ENCODE measurements at places on chromosomes 1 and 21. TPM values are rescaled to one million over a fixed set of nuclear protein-coding genes. Genes with fewer than 3 reads are reported as not detected.

DNA sequence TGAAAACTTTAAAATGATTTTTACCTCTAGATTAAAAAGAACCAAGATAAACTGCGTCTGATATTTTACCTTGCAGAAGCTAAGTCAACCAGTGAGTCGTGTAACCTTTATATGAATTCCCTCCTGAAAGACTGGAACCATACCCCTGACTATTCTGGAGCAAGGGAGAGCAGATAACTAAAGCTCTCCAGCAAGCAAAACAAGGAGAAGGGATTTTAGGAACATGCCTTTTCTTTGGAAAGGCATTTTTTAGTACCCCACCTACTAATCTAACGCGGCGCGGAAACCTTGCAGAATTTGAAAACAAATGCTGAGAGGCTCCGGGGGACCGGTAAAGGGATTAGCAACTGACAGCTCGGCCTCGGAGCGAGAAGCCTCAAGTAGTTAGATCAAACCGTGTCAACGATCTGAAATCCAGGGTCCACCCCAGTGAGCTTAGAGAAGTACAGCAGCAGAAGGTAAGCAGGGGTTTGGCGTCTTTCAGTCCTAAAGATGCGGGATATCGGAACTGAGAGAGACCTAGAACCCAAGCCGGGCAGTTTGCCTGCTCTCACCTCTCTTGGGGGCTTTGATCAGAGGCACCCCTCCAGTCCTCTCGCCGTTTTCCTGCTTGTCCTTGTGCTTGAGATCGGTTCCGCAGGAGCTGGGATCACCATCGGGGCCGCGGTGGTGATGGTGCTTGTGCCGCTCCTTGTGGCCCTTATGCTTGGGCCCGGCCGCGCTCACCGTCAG, 954 bp downstream of the RSBN1 start:
- DNase-seq: peak; percentile 54

GRCh38 chr1:72060466-72061245, 221.7 kb downstream of the NEGR1 start:
- DNase-seq: no peak

- DNase-seq: no peak
Measured at GRCh38 chr1:193070942-193071341, 11.5 kb downstream of the RO60 start.

GRCh38 chr21:42973309-42973990, 912 bp upstream of the PKNOX1 start:
- DNase-seq: peak; percentile 17

- DNase-seq: no peak
Measured at GRCh38 chr1:219188331-219188803, 14.7 kb downstream of the LYPLAL1 start.

The HPCAL4 gene
- 0.92 TPM for total RNA-seq
